ENCODE measurements at places on chromosomes 5 and 9.

GRCh38 chr5:117488976-117489500 is 914.4 kb upstream of the SEMA6A start:
- no peak for DNase-seq

GRCh38 chr9:83204047-83204446 is 141.1 kb upstream of the RASEF start:
- DNase-seq = no peak

GRCh38 chr5:139650031-139650688 is 2.0 kb downstream of the CXXC5 start:
- DNase-seq = peak; percentile 73

DNA sequence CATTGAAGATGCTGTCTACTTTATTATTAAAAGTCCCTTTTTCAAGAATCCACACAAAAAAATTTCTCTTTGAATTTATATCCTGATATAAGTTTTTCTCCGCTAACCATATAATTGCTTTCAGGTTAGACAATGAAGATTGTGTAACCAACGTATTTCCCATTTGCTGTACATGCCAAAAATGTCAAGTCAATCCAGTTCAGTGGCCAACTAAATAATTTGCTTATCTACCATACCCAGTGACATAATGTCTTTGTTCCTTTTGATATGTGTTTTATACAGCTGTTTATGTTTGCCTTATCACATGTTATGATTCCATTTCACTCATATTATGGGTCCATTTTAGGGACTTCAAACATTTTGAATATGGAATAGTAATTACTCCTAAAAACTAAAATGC is 349.9 kb downstream of the EFNA5 start:
- no peak for DNase-seq

- no peak for DNase-seq
Measured at GRCh38 chr5:103669615-103670014, 107.0 kb upstream of the NUDT12 start.
